Effector CD8-positive, alpha-beta T cell (primary cell): ENCODE measurements at places on chromosomes 11 and 22.

- no peak for DNase-seq
Observed at GRCh38 chr11:133207995-133208394, 324.3 kb downstream of the OPCML start.

DNA sequence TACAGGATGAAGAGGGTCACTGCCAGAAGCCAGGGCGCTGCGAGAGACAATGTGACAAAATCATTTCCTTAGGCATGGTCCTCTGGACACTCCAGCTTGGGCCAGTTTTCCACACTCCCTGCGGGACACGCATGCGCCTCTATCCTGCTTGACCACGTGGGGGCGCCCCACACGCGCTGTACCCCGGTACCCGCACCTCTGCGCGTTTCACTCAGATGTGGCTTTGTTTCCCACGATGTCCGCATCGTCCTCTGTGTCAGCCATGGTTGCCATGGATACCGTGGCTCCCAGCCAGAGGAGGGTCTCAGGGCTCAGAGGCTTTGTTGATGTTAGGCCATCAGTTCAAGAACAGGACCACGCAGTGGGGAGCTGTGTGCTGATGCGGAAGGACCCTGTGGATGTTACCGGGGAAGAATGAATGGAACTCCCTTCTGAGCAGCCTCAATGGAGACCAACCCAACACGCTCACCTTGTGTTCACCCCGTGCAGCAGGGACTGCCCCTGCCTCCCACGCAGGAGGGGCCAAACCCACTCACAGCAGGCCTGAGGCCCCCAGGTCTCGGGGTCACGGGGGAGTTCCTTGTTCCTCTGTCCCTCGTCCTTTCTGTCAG lies 101.1 kb upstream of the SLC22A12 start:
- DNase-seq: peak; percentile 5

DNA sequence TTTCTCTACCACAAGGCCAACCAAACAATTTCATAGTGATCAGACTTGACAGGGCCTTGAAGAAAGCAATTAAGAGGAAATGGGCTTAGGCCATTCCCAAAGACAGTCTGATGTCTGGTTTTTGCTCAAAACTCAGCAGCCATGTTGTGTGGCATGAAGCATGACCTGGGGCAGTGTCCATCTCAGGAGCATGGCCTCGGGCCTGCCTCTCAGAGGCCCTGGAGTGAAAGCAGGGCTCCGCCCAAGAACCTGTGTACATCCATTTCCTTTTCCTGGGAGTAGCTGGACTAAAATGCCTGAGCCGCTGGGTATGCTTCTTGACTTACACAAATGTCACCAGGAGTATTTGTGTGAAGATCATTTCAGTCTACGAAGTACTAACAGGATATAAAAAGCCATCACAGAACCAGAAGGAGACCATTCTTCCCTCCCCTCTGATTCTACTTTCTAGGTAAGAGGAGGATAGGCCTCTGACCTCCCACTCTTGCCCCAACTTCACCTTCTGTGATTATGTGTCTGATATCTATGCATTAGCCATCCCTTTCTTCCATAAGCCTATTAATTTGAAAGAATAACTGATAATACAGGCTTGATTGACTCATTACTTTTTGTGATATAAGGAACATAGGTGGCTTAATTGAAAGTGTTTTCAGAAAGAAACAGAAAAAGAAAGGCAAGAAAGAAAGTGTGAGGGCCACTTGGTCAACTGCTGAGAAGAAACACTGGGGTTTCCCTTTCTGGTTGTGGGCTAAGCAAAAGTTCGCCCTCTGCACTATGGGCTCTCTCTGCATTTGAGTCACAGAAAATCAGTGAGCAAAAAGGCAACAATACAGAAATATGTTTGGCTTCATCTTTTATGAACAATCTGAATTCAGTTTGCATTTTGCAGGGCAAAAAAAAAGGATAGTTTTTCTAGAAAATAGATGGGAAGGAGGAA lies 188.6 kb upstream of the MTMR2 start:
- no peak for DNase-seq

DNA sequence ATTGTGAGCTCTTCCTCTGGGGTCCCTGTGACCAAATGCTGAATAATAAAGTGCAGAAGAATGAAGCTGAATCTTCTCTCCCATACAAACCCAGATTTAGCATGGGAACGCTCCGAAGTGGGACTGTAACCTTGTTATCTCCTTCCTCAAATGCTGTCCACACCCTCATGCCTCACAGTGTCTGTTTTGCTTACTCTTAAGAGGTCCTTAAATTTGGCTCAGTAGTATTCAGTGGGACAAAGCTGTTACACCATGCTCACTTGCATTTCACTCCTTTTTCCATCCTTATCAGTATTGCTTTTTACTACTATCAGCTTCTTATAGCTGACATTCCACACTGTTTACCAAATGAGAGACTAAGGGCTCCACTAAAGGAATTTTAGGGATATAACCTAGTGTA lies 13.8 kb upstream of the AMOTL1 start:
- DNase-seq: no peak

- no peak for DNase-seq
Observed at GRCh38 chr11:35823742-35824298, 120.0 kb upstream of the LDLRAD3 start.

GRCh38 chr11:69721106-69721505 lies 17.3 kb upstream of the FGF19 start:
- DNase-seq: no peak

DNA sequence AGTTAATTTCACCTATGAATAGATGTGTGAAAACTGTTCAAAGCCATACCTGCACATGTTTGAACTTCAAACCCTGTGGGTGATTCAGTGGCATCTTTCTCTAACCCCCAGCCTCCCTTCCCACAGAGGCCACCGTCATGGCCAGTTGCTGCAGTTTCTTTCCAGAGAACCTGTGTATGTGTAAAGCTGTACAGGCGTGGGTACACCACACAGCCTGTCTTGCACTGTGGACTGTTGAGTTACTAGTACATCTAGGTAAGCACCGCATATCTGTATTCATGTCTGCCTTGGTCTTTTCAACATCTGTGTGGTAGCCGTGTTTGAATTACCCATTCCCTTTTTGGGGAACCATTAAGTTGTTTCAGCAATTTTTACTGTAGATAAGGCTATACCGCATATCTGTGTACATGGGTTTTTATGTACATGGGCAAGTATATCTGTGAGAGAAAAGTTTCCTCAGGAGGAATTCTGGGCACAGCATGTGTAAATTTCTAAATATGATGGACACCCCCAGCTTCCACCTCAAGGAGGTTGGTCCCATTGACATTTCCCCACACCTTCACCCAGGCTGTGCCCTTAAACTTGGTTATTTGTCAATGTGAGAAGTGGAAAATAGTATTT lies 13.9 kb downstream of the NEAT1 start:
- DNase-seq: no peak

DNA sequence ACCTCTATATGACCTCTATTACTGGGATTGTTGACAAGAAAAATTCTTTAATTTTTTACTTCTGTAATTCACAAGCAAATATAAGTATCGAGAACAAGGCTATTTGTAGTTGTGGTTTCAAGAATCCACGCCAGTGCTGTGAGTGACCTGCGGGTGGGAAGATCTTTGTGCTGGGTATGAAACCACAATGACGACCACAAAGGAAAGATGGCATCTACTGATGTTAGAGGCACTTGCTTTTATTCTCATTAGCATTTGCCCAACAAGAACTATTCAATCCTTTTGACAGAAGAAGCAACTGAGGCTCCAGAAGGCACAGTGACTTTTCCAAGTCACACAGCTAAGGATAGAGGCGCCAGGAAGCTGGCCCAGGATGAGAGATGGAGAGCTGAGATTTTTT lies 1054.9 kb downstream of the TBC1D22A start:
- no peak for DNase-seq

- DNase-seq: no peak
Observed at GRCh38 chr11:65262776-65263175, 1.0 kb downstream of the POLA2 start.

DNA sequence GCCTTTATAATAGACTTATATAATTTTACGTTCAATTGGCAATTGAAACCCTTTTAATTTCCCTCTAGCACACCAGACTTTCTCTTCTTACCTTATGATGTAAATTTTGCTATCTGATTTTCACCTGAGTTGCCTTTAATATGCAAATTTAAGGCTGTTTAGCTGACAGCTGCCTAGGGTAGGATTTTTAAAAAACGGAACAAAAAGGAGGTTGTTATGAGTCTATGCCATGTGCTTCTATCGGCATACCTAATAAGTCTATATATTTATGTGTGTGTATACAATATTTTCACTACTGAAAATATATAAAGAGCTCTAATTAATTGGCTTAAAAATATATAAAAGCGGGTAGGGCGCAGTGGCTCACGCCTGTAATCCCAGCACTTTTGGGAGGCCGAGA lies 11.8 kb upstream of the SELENOH start:
- no peak for DNase-seq

DNA sequence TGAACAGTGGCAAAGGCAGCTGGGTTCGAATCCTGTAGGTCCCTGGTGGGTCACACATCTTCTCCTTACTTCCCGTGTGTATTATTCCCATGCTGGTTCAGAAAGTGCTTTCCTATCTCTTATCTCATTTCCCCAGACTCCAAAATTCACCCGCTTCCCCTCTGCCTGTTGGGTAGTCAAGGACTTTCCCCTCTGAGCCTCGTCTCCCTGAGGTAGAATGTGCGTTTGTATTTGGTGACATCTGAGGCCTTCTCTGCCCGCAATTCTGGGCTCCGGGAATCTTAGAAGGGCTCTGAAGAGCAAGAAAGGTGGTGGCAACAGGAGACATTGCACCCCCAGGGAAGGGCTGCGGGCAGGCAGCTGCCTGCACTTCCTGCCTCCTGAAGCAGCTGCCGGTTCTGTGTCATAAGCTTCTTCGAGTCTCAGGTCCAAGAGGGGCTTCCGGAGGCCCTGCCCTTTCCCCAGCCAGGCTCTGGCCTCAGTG lies 5.9 kb downstream of the LRRC32 start:
- DNase-seq: no peak

- no peak for DNase-seq
Observed at GRCh38 chr11:133040289-133040900, 491.9 kb downstream of the OPCML start.

GRCh38 chr11:80638296-80638695 lies 1197.5 kb upstream of the TENM4 start:
- no peak for DNase-seq

DNA sequence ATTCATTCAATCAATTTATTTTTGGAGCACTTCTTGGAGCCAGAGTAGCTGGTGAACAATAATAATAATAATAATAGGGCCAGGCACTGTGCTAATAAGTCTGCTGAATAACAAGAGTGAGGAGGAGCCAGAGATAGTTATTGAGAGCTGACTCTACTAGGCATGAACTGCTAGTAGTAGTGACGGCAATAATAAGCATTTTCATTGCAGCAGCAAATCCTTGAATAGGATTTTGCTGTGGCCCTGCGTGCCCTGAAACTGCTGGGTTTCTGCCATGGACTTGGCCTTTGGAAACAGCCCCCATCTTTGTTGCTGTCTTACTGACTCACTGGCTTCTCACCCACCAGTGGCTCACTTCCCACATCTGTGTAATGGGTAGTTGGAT lies 545.9 kb downstream of the MIAT start:
- DNase-seq: no peak

- DNase-seq: no peak
Observed at GRCh38 chr11:35962369-35963138, 18.7 kb downstream of the LDLRAD3 start.

DNA sequence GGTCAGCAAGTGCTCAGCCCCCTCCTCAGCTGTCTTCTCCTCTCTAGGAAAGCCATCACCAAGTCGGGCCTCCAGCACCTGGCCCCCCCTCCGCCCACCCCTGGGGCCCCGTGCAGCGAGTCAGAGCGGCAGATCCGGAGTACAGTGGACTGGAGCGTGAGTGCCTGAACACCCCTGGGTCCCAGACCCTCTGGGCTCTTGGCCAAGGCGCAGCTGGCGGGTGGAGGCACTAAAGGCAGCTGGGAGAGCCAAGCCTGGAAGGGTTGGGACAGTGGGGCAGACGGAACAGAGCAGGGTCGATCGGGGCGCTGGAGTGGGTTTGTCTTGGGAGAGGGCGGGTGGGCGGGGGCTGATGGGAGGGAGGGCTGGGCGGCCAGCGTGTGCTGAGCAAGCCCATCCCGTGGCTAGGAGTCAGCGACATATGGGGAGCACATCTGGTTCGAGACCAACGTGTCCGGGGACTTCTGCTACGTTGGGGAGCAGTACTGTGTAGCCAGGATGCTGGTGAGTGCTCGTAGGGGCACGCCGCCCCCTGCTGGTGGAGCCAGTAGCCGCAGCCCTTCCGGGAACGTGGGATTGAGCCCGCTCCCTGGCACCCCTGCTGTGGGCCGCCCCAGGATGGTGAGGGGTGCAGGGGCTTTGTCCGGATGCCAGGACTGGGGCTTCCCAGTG lies 14.1 kb upstream of the MDK start:
- peak; percentile 73 for DNase-seq

DNA sequence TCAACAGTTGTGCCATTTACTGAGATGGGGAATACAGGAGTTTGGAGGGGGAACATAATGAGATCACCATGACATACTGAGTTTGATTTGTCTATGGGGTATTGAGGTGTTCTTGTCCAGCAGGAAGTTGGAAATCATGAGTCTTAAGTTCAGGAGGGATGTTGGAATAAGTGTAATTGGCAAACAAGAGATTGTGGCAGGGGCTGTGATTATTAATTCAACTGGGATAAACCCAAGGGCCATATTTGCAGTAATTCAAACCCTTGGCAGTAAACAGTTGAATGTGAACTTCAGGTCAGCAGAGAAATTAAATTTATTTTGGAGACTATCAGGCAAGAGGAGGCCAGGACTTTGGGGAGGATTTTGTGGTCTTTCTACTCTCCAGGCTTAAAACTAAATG lies 33.4 kb downstream of the ADM start:
- DNase-seq: no peak
